NCI-H1417 treated with DMSO at 0.1 percent for 48 hours (cell line): ENCODE measurements at places on chromosomes 7 and 10.
A peak's percentile ranks its signal among the peaks of the same experiment; 100 is the strongest.

DNA sequence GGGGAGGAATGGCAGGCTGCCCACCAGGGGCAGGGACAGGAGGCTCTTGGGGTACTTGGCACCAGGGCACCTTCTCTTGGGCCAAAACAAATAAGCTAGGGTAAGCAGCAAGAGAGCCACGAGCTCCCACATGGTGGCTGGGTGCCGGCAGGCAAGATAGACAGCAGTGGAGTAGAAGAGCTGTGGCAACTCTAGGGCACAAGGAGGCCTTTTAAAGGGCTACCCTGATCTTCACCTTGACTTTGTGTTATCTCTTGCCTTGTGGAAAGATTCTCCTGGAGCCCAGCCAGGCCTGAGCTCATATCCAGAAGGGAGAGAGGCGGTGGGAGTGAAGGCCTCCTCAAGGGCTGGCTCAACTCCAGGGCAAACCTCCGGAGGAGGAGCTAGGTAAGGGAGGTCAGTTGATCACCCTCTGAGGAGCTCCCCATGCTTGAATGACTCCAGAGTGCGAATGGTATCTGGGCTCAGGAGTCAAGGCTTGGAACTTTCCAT is at the start of gene CYP17A1:
CYP17A1 (minus strand) TSS at position 184 of the 492 bp plus-strand sequence; CDS start at position 132, 52 bp downstream.
- DNase-seq: no peak

DNA sequence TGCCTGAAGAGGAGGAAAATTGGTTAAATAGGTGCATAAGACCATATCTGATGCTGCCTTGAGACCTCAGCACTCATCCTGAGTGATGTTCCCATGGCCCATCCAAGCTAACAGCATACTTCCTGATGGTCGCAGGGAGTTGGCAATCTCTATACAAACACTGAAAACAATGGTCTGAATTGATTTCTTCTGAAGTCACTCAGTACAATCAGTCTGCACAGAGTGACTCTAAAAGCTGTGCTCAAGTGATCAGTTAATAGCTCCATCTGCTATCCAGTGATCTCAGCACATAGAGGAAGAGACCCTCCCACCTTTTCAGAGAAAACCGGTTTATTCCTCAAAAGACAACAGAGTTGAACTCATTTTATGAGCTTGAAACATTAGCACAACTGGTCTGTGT is 3.9 kb downstream of the PPP1R17 start:
- no peak for DNase-seq

DNA sequence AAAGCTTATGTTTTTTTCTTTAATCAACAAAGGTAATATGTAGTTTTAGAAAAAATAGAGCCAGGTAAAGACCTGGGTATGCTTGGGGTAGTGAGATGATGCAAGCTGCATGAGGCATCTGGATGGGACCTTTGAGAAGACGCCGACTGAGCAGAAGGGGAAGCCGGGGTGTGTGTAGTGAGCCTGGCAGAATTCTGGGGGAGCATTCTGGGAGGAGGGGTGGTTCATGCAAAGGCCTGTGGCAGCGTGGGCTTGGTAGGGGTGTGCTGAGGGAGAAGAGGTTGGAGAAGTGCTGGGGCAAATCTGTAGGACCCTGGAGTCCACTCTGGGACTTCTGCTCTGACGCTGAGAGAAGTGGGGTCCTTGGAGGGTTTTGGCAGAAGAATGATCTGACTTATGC is 33.9 kb upstream of the SHH start:
- no peak for DNase-seq

DNA sequence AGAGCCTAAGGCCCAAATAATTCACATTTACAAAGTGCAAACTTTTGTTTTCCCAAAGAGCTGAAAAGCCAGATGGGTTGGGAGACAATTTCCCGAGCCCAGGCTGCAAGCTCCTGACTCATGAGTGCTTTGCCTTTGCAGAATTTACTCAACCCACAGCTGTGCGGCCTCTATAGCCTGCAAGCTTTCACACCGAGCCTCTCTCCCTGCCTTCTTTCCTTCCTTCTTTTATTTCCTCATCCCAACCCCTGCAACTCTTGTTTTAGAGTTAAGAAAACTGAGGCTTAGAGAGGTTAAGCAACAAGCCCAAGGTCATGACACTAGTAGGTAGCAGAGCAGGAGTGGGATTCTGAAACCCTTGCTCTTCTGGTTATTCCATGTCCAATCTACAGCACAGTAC is 203.0 kb upstream of the GPR26 start:
- DNase-seq: no peak

GRCh38 chr7:117896339-117896738 is 23.1 kb upstream of the CTTNBP2 start:
- no peak for DNase-seq

DNA sequence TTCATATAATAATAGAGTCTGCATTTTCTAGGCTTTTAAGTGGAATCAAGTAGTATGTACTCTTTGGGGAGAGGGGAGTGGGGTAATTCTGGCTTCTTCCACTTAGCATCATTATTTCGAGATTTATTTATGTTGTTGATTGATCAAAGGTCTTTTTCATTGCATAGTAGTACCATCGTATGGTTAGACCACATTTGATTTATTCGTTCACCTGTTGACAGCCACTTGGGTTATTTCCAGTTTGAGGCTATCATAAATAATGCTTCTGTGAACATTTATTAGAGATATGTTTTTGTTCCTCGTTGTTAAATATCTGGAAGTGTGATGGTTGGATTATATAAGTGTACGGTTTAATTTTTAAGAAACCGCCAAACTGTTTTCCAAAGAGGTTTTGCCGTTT is 52.8 kb downstream of the AHCYL2 start:
- no peak for DNase-seq

DNA sequence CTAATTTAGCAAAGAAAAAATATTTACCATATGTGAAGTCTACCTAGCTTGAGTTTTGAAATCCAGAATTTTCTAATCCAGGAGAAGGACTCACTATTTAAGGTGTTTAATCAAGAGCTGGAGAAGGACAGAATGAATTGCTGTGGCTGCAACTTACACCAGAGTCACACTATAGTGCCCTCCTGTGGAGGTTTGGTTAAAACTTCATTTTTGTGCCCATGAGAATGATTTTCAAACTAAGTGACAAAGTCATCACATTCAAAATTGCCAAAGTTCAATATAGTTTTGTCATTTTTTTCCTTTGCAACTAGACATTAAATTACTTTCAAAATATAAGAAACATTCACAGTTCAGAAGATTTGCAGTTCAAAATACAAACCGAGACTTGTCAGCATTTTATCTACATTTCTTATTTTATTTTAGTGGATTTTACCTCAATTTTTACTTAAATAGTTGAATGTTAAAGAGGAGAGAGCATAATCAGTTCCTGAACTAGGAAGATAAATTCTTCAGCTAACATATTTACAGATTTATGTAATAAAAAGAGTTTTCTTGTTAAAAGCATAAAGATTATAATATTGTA is 70.7 kb downstream of the CABCOCO1 start:
- no peak for DNase-seq

- DNase-seq: no peak
Observed at GRCh38 chr10:76281659-76282058, 850.2 kb downstream of the LRMDA start.

DNA sequence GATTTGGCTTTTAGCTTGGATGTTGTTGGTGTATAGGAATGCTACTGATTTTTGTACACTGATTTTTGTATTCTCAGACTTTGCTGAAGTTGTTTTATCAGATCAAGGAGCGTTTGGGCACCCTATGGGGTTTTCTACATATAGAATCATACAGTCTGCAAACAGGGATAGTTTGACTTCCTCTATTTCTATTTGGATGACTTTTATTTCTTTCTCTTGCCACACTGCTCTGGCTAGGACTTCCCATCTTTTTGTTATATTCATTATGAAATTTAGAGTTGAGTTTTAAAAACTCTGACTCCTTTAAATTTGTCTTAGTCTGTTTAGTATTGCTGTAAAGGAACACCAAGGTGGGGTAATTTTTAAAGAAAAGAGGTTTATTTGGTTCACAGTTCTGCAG is 4.7 kb downstream of the ZNF786 start:
- no peak for DNase-seq

DNA sequence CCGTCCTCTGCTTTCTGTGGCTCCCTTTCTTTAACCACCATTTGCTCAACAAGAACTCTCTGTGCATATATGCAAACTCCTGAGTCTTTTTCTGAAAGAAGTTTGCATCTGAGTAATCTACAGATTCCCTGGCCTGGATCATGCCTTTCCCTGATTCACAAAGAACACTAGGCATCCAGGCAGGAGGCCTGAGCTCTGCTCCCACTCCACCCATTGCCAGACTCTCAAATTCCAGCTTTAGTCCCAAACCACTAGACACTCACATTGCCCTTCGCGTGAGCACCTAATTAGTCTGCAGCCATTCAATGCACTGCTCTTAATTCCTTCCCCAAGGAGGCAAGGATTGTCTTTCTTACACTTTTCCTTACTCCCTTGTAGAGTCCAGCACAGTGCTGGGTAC is 60.9 kb downstream of the ABCC2 start:
- DNase-seq: no peak

DNA sequence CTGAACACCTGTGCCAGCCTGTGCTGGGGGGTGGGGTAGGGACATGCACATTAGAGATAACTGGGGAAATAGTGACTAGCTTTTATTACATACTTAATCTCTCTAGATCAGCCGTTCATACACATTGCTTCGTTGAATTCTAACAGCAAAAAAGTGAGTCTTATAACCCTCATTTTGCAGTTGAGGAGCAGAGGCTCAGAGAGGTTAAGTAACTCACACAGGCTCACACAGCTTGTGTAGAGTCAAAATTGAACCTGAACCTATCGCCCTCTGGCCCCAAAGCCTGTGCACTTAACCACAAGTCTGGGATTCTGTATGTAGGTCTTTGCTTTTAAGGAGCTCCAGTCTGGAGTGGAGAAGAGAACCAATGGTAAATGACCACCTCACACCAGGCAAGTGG is 59.9 kb downstream of the CDH23 start:
- no peak for DNase-seq

DNA sequence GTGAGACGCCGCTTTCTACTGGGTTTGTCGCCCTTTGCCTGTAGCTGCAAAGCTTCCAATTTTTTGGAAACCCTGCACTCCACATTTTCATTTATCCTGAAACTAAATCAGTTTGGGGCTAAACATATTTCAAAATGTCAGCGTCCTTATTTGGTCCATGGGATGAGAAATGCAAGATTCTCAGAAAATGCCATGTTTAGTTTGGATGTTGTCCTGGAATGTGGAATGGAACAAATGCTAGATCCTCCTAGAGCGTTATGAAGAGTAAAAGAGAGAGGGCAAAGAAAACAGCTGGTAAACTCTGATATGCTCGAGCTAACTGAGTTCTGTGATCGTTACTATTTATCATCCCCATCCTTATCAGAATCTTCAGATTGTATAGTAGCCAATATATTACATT is 236.9 kb downstream of the KLF6 start:
- DNase-seq: no peak

DNA sequence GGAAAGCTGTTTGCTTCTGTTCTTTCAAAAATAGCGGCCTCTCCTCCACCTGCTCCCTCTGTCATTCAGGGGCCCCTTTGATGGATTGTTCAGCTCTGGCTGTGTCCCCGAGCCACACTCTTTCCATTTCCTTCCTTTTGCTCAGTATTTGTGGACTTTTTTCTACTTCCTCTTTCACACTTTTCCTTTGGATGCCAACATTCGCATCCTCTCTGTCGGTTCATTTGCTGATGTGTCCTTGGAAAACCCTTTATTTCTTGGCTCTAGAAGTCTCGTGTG is 11.7 kb upstream of the PWWP2B start:
- no peak for DNase-seq

DNA sequence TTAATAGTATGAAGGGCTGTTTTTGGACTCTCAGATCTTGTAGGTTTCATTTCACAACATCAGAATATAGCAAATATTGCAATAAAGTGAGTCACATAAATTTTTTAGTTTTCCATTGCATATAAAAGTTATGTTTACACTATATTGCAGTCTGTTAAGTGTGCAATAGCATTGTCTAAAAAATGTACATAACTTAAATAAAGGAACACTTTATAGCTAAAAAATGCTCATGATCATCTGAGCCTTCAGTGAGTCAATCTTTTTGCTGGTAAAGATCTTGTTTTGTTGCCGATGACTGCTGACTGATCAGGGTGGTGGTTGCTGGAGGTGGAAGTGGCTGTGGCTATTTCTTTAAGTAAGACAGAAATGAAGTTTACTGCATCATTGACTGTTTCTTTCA is 42.0 kb downstream of the ABCA13 start:
- no peak for DNase-seq

DNA sequence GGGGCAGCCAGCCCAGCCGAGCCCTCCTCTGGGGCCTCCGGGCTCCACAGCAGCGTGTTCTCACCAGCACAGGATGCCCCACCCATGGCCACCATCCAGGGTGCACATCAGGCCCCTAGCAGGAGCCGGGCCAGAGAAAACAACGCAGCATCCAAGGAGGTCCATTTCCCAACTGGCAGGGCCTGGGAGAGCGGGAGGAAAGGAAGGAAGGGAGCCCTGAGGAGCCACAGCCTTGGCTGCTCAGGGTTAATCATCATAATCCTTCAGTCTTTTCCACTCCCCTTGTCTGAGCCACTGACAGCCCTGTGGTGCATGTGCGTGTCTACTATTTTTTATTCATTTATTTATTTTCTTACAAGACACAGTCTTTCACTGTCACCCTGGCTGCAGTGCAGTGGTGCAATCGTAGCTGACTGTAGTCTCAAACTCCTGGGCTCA is 3.6 kb downstream of the PLAC9 start:
- no peak for DNase-seq

- DNase-seq: peak; percentile 29
Observed at GRCh38 chr7:4136036-4136435, 546.1 kb upstream of the FOXK1 start.
